ENCODE measurements at places on chromosomes 2 and 18.

DNA sequence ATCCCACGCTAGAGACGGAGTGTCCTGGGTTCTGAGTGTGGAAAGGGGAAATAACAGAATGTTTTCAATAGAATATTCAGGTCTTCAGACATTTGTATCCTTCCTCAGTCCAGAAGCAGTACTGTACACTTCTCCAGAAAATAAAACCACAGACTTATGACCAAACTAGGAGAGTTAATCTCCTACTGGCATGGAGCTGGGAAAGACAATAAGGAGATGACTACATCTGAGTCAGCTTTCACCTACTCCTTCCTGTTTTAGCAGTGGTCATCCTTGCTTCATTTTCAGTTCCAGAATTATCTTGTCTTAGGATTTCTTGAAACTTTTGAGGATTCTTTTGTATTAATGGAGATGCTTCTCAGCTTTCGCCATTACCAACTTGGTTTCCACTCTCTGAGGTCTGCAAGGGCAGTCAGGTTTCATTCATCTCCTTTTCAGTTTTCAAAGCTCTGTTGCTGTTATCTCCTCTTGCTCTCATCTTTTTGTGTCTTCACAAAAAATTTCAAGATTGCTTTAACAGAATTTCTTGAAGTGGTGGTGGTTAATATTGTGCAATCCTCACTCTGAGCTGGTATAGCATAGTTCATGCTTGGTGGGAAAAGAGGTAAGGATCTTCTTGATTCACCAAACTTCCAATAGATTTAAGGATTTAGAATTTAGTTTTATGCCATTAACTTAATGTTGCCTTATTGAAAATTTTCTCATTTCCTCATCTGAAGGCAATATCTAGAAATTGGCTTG lies 23.7 kb upstream of the NR4A2 start:
- peak; percentile 93 for DNase-seq

GRCh38 chr2:70471129-70471528 lies 82.5 kb downstream of the TGFA start:
- no peak for DNase-seq

GRCh38 chr2:15968280-15969178 lies 28.2 kb downstream of the MYCN start:
- no peak for DNase-seq

DNA sequence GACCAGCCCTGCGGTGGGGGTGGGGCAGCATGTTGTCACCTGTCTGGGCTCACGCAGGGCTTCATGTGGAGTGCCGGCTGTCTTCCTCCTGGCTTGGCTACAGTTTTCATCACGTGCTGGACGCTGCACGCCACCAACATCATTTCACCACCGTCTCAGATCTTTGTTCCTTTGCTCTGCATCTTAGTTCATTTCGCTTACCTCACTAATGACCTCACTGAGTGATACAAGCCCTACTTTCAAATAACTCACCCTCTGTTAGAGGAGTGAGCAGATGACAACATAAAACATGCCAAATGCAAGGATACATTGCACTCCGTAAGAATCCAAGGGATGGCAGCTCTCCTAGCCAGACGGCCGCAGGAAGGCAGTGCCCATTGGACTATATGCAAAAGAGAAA lies 527.5 kb downstream of the GALR1 start:
- no peak for DNase-seq

DNA sequence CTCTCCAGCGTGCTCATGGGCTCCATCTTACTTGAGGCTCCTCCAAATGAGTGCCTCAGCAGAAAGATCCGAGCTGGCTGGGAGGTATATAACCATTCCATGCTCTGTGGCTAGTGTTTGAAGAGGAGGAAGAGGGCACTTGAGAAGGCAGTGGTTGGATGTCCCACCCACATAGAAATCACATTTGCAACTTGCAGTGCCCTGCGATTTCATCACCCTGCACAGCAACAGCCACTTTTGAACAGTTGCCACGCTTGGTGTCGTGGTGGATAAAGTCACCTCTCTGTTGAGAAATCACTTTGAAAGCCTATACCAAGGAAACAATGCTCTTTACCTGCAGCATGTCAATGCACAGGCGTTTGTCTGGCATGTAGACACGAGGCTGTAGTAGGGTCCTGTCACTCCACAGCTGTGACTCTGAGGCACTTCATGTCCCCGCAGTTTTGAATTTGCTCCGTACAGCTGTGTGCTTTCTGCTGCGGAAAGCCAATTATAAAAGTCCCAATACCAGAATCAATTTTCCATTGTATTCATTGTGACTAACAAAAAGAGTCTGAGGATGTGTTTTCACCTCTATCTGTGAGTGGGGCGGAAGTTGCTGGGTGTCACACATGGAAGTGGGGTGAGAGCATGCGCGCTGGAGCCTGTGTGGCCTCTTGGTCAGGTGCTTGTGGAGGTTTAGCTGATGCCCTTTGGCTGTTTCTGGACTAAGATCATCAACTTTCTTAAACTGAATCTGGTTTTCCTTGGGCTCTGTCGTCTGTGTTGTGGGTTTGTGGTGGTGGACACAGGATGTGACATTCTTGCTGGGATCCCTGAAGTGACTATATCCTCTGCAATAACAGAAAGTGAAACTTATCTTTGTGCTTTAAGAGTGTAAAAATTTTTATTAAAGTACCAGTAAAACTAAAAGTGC lies 2.8 kb downstream of the CNDP2 start:
- DNase-seq, result peak; percentile 69

DNA sequence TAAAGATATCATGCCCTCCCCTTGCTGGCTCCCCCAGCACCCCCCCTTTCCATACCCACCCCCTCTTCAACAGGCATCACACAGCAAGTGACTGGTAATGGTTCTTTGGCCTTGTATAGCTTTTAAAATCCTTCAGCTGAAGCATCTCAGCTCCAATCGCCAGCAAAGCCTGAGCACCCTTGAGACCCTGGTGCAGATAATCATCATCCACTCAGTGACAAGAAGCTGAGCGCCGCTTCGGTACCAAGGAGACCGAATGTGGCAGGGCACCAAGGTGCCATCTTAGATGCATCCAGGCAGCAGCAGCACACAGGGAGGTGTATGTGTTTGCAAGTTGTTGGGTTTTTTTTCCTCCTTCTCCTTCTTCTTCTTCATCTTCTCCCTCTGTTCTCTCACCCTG lies 232.7 kb downstream of the BCL11A start:
- DNase-seq, result no peak

DNA sequence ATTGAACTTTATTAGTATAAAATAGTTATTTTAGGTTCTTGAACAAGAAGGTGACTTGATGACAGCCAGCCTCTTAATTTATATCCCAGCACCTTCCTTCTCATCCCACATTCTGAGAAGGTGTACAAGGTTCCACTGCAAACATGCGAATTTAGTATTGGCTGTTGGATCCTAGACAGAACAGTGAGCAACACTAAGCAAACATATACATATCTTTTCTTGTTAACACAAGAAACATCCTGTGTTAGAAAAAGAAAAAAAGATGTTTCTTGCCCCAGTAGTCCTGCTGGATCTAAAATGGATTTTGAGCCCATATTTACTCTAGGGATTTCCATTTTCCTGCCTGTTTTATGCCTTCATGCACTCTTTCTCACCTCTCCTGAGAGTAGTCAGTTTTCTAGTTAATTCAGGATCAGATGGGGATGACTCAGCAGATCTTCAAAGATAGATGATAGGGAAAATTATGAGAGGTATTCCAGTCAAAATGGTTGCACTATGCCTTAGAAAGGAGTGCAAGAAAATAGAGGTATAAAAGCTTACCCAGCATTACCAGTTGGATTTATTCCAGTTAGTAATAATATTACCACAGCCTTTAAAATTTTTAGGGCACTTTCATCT lies 336.5 kb downstream of the MEIS1 start:
- no peak for DNase-seq

- DNase-seq, result no peak
Observed at GRCh38 chr2:170525566-170525900, 189.6 kb upstream of the SP5 start.

GRCh38 chr2:240731178-240731545 lies 39.5 kb downstream of the AQP12A start:
- DNase-seq, result no peak

GRCh38 chr2:66031236-66031635 lies 403.7 kb upstream of the MEIS1 start:
- DNase-seq, result no peak

GRCh38 chr2:27003857-27004256 lies 28.9 kb upstream of the TMEM214 start:
- DNase-seq, result peak; percentile 63

GRCh38 chr2:23712756-23713151 lies 214.2 kb downstream of the ATAD2B start:
- DNase-seq, result no peak

DNA sequence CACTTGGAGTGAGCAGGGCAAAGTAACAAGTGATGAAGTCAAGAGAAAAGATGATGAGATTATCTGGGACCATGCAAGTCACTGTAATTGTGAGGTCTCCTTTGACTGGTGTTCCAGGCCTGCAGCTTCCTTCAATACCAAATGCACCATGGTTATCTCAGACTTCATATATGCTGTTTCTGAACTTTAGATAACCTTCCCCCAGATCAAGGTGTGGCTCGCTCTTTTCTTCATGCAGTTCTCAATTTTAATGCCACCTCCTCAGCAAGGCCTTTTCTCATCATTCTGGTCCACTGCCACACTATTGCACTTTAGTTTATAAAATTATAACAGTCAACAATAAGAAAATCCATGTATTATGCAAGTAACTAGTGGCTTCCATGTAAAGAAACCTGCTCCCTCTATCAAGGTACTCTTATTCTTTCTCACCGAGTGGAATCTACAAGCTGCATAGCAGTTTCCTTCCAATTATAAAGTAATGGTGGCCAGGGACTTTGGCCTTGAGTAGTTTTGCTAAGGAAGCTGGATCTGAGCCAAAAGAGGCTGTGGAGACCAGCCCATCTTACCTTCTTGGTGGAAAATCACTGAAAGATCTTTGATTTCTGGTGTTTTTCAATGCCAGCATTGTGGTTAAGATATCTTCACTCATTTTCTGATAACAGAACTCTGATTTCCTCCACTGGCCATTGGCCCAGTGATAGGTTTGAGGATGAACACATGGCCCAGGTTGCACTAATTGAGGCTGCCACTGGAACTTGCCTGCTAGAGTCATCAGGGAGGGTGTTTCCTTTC lies 113.6 kb downstream of the KCNE4 start:
- DNase-seq, result no peak

DNA sequence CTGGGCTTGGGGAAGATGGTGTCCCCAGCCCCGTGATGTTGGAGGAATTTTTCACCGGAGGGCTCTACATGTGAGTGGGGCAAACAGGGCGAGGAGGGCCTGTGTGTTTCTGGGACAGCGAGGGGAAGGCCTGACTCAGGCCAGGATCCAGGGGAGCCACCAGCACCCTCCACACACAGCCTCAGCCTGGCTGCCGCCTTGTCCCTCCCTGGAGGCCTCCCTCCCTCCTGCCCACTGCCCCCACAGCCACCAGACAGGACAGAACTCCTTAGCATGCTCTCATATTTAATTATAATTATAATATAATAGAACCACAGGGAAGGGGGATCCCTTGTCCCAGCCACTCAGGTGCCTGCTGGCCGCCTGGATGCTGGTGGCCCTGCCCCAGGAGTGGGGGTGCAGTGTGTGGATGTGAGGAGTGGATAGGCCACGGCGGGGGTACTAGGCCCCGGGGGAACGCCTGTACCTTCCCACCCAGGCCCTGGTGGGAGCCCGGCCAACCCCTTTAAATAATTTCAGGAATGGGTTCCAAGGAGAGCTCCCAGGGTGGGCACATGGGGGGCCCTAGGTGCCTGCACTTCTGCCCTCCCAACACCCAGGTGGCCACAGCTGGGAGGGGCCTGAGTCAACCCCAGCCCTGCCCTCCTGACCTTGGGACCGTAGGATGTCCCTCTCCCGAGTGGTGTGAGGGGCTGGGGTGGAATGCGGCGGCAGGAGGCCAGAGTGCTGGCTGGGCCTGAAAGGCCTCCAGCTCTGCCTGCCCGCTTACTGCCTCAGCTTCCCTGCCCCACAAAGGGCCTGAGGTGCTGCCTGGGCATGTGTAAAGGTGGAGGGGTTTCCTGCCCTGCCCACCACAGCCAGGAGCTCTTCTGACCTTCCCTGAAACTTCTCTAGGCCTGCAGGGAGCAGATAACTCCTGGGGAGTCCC lies 8.8 kb downstream of the PDCD1 start:
- no peak for DNase-seq

DNA sequence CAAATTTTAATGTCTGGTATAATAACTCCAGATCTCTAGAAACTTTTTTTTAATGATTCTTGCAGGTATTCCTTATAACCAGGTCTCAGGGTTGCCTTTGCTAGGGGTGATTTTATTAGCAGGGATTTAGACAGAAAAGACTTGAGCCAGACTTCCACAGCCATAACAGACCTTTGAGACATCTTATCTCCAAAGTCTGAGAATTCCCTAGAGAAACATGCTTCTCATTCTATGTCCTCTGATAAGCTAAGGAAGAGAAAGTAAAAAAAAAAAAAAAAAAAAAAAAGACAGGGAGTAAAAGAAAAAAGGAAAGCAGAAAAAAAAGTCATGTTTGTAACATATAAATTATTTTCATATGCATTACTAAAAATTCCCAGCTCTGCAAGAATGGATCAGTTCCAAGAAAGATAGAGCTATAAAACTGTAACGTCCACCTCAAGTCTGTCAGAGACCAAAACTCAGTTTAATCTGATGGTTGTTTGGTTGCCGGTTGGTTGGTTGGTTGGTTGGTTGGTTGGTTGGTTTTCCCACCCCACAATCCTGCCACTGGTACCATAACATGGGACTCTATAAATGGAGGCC lies 153.8 kb downstream of the COL6A3 start:
- DNase-seq, result no peak

DNA sequence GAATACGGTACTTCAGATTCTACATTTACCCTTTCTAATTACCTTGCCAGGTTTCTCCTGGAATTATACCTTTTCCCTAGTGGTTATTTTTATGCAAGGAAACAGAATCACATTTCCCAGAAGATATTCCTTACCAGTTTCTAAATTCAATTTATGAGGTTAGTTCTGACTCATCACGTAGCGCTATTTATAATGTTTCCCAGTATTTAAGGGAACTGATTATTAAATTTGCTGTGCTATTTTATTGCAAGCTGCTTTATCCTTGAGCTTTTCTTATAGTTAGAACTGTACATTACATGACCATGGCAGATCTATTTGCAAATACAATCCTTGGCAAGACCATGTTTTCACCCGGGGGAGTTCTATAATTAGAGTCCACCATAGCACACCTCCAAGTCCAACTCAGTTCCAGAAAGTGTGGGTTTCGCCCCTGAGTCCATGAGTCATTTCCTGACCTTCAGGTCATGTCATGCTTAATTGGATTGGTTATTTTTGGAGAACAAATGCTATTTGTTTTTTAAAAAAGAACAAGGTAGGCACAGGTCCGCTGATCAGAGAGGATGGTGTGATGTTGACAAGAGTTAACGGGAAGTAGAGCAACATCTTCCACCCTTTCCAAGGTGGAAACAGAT lies 126.6 kb downstream of the ZNF532 start:
- DNase-seq, result no peak

- DNase-seq, result no peak
Observed at GRCh38 chr2:84902526-84902925, 2.9 kb upstream of the TMSB10 start.

DNA sequence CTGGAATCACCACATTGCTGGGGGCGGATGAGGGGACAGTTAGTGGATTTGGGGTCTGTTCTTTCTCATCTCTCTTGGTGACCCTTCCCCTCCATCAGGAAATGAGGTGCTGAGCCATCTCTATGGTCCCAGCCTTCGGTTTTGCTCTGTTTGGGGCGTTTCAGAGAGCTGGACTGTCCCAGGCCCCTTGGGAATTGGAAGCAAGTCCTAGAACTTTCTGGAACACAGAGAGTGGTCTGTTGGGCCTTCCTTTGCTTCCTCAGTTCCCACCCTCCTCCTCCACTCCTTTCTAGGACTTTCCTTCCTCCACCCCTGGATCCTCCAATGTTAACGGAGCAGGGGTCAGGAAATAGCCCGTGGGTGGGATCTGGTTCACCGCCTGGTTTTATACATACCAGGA lies 17.0 kb downstream of the RRM2 start:
- DNase-seq, result no peak
